Amniotic stem cell (primary cell): ENCODE measurements at places on chromosomes 4 and X.

DNA sequence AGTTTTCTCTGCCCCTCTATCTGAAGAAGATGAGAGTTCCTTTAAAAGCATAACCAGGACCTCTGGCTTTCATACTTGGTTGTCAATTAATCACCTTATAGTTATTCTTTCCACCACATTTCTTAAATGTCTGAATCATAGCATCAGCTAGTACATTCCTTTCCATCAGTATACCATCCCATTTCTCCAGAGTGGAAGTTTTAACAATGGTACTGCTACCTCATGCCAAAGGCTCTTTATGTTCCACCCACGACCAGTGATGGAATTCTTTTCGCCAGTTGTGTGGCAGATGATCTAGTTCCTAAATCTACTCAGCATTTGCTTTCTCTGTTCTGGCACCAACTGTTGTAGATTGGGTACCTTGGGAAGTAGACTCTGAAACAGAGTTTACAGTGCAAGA is 379.8 kb downstream of the ZNF674 start:
- DNase-seq: no peak

DNA sequence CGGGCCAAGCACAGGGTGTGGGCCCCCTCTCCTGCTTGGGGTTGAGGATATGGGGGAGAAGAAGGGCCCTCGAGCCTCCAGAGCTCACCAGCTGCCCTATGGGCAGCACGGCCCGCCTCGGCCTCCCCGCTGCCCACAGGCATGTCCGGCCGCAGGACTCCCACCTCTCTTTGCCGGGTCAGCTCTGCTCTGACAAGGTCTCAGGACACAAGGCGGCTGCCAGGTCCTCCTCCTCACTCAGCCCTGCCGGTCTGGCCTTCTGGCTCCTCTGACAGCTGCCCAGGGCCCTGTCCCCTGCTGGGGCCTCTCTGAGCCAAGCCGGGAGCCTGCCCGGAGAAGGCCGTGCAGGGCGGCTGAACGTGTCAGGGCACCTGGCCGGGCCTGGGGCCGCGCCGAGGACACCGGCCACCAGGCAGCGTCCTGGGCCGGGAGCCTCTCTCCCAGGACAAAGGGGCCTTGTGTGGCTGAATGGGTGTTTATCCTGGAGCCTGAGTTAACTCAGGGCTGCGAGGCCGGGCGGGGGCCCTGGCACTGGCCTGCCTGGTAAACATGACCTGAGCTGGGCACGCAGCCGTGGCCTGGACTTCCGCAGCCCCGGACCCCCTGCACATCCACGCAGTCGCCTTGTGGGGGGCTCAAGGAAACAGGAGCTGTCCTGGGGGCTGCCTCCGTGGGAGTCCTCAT is 25.7 kb downstream of the TACC3 start:
- no peak for DNase-seq

DNA sequence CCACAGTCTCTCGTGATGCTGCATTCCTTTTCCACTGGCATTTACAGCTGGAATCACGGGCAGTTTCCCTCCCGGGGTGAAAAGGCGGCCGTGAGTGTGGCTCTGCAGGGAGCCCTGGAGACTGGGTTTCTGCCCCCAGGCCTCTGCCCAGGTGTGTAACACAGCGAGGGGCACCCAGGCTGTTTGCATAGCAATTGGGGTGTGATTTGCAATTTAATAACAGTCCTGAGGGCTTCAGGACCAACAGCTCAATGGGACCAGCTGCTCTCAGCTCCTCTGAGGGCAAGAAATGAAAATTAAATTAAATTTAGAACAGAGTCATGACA is 99.0 kb upstream of the SHOX start:
- no peak for DNase-seq

- no peak for DNase-seq
Observed at GRCh38 chrX:131734621-131735020, 190.7 kb downstream of the OR13H1 start.

DNA sequence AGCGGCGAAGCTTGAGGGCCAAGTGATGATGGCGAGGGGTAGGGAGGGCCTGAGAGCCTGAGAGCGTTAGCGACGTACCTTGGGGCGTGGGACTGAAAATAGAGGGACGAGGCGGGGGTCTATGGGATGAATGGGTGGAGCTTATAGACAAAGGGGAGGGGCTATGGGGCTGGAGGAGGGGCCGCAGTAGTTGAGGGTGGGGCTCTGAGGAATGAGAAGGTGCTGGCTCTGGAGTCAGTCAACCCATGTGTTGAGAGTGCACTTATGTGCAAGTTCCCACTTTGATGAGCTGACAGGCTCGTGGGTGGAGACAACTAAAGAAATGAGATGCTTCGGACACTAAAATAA is 488 bp downstream of the TBC1D25 start:
- no peak for DNase-seq

- no peak for DNase-seq
Observed at GRCh38 chr4:120509222-120509621, 413.3 kb downstream of the PRDM5 start.

GRCh38 chr4:105414316-105414715 is 59.5 kb downstream of the PPA2 start:
- DNase-seq: no peak

DNA sequence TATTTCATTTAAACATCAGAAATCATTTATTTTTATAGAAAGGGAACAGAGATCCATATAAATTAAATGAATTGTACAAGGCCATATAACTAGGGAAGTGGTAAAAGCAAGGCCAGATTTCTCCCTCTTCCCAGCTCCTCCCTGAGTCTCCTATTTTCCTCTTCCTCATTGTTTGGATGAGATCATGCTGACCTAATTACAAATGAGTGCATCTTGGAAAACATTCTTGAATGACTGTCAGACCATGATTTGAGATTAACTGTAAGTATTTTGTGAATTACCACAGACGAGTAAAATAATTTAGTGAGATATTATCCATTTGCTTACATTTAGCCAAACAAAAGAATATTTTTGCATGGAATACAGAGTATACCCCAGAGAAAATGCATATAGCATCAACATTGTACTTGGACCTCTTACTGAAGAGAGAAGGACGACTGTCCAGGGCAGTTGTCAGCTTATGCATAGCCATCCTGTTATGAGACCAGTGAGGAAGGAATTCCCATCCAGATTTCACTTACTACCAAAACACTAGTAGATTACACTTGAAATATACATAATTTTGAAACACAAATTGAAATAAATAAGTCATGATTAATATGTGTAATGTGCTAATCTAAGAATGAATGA is 47.3 kb downstream of the SLAIN2 start:
- peak; percentile 4 for DNase-seq

- DNase-seq: no peak
Observed at GRCh38 chrX:136689436-136689835, 41.5 kb downstream of the CD40LG start.
